ENCODE measurements at places on chromosomes 3 and 15.

DNA sequence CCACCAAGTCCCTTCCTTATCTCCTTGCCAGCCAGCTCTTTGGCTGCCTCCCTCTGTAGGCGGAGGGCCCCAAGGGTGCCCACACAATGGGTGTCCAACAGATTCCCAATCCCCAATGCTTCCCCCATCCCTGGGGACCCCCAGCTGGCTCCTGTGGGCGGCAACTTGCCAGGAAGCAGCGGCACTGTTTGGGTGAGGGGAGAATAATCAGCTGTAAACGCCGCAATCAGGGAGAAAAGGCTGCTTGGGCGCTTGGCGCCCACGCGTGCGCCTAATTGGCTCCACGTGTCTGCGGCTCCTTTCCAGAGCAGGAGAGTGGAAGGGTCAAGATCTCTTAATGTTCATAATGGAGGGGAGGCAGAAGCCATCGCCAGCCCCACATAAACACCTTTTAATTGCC is 67.9 kb upstream of the TMEM115 start:
- no peak for DNase-seq

- no peak for DNase-seq
Measured at GRCh38 chr3:159635047-159635641, 353.5 kb upstream of the IL12A start.

- no peak for DNase-seq
Measured at GRCh38 chr15:40331637-40332036, 8.1 kb downstream of the INAFM2 start.

DNA sequence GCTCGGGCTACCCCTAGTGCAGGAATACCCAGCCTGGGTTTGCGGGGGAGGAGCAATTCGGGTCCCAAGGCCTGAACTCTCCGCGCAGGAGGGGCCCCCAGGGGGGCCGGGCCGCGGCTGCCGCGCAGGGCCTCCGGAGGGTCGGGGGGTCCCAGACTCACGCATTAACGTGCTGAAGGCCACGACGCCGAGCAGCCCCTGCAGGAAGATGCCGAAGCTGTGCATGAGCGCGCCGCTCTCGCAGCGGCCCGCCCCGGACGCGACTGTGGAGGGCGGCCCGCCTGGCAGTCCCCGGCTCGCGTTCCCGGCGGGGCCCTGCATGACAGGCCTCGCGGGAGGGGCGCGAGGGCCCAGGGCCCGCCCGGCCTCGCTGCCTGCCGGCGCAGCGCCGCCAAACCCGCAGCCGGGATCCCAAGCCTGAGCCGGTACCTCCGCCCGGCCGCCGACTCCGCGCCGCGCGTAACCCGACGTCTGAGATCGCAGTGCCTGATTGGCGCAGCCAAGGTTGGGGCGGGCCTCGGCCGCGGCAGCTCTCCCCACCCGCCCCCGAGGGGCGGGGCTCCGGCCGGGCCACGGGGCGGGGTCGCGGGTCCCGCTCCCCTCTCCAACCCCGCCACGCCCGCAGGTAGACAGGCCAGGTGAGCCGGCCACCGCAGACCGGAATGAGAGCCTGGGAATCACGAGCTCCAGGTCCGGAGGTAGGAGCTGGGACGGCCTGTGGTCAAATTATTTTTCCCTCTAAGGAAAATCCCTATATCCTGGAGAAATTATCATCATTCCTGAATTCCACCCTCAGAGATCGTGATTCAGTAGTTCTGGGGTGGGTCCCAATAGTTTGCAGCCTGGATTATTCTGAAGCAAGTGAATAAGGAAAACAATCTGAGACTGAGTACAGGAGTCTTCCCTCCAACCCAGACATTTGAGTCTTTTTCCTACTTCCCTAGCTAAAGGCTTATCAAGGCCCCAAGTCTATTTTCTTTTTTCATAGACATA is at the start of gene STIMATE:
TSS of gene STIMATE (minus strand) at position 419 of the 993 bp plus-strand sequence. CDS start at position 321, 98 bp downstream.
- DNase-seq: peak; percentile 95

GRCh38 chr3:177498037-177498857 is 301.0 kb upstream of the TBL1XR1 start:
- DNase-seq: peak; percentile 24

All from suppressor macrophage treated with lipopolysaccharide for 1 hour (primary cell).